ENCODE measurements at places on chromosomes 7 and 10.
A peak's percentile ranks its signal among the peaks of the same experiment; 100 is the strongest.

DNA sequence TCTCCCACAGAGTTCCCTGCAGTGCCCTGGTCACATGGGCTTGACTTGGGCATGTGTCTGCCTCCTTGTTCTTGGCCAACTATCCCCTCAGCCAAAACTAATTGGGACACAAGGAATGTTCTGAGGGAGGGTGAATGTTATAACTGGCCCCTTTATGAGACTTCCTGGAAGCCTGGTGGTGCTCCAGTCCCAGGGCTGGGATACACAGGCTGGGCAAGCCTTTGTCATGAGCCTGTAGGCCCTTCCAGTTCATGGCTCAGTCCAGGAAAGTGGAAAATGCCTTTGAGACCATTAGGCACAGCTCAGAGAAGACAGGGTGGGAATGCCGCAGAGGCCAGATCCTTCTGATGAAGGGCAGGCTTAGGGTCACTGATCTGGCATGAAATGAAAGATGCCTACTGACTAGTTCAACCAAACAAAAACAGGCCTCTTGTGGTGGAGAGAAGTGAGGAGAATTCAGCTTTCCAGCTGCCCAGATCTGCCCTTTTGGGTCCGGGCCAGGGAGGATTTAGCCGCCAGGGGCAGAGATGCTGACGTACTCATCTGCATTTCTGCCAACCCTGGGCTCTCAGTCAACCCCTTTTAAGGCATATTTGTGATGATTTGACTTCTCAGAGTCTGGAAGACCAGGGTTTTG lies 961.5 kb downstream of the KCNMA1 start:
- DNase-seq = no peak

GRCh38 chr7:133230591-133231194 lies 22.2 kb upstream of the EXOC4 start:
- no peak for DNase-seq

DNA sequence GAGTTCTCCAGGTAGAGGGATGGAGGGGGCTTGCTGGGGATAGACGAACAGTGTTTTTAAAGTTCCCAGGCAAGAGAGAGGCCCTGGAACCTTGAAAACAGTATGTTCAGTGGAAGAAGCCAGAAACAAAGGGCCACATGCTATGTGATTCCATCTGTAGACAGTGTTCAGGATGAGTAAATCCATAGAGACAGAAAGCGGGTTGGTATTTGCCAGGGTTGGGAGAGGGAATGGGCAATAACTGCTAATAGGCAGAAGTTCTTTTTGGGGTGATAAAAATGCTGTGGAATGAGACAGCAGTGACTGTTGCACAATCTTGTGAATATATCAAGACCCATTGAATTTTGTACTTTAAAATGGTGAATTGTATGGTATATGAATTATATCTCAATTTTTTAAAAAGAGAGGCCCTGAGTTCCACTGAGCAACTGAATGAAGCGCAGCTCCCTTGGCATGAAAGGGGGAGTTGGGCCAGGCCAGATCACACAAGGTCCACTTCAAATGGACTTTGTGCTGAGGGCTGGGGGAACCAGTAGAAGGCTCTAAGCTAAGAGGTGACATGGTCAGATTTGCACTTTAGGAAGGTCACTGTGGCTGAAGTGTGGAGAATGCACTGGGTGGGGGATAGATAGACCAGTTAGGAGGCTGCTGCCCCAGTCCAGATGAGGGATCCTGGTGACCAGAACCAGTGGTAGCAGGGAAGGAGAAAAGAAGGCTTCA lies 34.0 kb downstream of the LEP start:
- no peak for DNase-seq

DNA sequence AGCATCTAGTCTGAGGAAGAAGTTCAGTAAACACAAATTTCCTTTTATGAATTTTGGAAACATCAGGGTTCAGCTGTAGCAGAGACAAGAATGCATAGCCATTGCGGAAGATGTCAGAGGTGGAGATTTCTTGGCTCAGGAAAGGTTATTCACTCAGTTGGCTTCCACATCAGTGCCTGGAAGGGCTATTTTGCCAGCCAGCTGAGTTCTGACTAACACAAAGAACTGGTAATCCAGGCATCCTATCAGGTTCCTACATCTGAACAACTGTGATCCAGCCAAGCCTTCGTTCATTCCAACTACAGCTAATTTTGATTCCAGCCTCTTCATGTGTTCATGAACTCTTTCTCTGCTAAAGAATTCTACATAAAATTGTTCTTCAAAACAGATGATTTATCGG lies 965.6 kb downstream of the XPNPEP1 start:
- DNase-seq = no peak

GRCh38 chr7:40234046-40234445 lies 99.2 kb downstream of the SUGCT start:
- no peak for DNase-seq

DNA sequence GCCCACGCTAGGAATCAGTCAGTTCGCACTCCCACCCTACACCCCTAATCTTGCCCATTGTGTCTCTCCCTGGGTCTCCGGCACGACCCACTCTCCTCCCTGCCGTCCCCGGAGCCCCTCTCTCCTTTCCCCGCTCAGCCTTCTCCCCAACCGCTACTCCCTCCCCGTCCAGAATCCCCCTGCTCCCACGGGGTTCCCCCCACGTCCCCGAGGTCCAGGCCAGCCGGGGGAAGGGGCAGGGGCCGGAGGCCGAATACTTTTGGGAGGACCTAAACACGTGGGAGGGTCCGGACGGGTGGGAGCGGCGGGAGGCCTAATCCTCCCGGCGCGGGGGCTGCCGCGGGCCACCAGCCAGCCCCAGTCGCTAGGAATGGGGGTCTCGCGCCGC lies 560 bp downstream of the RARRES2 start:
- no peak for DNase-seq

DNA sequence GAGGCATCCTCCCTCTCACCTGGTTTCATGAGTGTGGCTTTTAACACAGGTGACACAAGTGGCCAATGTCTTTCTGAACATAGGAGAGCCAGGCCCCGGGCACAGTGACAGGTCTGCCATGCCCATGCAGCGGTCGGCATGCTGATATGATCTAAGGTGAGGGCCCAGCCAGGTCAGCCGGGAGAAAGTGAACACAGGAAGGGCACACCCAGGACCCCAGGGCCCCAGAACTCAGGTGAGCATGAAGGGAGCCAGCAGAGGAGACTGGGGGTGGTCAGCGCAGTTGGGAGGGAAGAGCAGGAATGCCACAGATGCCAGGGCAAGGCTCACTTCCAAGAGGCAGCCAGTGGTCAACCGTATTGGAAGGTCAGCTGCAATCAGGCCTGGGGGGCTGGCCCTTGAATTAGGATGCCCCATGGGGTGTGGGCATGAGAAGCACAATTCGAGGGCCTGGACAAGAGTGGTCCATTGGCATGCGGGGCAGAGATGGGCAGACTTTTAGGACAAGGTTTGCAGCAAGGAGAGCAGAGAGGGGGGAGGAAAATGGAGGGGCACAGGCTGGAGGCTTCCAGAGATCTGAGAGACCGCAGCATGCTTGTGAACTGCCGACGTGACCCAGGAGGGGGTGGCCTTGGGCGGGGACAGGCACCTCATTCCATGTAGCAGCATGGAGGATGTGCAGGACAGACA lies 3.9 kb upstream of the INPP5A start:
- DNase-seq = no peak

DNA sequence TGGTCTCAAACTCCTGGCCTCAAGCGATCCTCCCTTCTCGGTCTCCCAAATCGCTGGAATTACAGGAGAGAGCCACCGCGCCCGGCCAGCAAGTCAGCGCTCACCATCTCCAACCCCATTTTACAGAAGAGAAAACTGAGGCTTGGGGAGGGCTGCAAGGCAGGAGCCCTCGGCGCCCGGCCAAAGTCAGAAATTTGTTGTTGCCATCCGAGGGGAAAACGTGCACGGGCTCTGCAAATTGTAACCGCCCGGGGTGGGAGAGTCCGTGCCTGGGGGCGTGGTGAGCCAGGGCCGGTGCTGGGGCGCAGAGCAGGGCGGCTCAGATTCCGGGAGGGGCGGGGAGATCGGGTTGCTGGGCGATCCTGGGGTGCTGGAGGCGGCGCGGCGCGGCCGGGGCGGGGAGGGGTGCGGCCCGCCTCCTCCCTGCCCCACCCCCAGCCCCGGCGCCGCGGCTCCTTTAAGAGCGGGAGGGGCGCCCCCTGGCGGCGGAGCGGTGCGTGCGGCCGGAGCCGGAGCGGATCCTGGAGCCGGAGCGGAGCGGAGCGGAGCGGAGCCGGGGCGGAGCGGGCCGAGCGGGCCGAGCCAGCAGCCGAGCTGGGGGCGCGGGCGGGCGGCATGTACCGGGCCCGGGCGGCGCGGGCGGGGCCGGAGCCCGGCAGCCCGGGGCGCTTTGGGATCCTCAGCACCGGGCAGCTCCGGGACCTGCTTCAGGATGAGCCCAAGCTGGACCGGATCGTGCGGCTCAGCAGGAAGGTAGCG lies at the start of gene VPS37D:
TSS of gene VPS37D (plus strand) at position 488 of the 759 bp plus-strand sequence. CDS start at position 616, 128 bp downstream.
- peak; percentile 30 for DNase-seq

- no peak for DNase-seq
Measured at GRCh38 chr10:12255048-12255447, 59.1 kb downstream of the CDC123 start.

DNA sequence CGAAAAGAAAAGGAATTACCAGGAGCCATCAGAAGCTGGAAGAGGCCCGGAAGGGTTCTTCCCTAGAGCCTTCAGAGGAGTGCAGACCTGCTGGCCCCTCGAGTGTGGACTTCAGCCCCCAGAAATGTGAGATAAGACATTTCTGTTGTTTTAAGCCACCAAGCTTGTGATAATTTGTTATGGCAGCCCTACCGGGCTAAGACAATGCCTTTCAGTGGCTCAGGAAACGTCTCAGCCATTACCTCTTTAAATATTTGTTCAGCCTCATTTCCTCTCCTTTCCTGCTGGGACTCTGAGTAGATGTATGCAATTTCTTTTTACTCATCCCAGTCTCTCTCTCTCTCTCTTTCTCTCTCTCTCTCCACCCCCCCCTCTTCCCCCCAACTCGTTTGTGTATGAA lies 174.7 kb upstream of the GRB10 start:
- DNase-seq = no peak

- DNase-seq = no peak
Measured at GRCh38 chr10:122089311-122090017, 100.5 kb downstream of the TACC2 start.

DNA sequence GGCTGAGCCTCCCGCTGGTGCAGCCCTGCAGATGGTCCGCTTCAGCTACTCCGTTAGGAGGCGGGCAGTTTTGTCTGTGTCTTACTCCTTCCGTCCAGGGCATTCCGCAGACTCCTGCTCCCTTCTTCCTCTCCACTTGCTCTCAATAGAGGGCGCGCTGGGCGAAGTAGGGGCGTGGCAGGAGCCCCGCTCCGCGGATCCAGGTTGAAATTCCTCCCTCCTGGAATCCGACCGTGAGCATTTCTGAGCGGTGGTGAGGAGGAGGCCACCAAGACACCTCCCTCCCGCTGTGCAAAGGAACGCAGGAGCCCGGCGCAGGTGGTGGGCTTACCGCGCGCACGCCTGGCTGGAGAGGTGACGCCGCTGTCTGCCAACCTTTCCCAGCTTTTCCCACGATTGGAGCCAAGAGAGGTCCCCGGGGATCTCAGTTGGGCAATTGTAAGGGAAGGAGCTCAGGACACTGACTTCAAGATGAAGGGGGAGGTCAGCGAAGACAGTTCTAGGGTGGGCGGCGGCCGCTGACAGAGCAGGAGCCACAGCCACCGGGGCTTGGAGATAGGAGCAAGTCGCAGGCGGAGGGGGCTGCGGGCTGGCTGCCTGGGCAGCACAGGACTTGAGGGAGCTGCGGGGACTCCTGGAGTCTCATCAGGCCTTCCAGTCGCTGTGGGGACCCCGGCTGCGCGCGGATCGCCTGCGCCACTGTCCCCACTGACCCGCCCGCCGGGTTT lies 1011.3 kb downstream of the XPNPEP1 start:
- no peak for DNase-seq

GRCh38 chr10:23047201-23048050 lies 48.0 kb upstream of the MSRB2 start:
- DNase-seq = no peak

DNA sequence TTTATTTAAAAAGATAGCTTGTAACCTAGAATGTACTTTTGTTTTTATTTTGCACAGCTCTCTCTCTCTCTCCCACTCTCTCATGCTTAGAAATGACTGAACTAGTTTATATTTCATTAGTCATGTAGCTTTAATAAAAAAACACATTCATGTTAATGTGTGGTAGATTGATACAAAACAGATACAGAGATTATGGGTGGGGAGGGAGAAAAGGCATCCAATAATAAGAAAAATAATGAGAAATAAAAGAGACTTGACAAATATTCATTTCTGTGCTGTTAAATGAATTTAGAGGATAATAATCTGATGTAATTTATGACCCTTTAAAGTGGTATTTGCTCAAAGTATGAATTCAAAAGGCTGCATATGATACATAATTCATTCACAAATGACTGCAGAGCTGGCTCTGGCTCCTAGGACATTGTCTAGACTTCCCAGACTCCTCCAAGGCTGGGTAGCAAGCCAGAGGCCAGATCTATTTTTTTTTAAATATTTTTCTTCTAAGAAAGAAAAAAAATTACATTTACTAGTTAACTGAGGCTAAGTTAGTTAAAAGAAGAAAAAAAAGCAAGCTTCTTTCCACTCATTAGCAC lies 105.7 kb upstream of the DNAJB12 start:
- no peak for DNase-seq

- no peak for DNase-seq
Measured at GRCh38 chr7:37009125-37009675, 284.9 kb upstream of the AOAH start.

GRCh38 chr10:49817845-49818244 lies 55.7 kb upstream of the OGDHL start:
- DNase-seq = no peak

DNA sequence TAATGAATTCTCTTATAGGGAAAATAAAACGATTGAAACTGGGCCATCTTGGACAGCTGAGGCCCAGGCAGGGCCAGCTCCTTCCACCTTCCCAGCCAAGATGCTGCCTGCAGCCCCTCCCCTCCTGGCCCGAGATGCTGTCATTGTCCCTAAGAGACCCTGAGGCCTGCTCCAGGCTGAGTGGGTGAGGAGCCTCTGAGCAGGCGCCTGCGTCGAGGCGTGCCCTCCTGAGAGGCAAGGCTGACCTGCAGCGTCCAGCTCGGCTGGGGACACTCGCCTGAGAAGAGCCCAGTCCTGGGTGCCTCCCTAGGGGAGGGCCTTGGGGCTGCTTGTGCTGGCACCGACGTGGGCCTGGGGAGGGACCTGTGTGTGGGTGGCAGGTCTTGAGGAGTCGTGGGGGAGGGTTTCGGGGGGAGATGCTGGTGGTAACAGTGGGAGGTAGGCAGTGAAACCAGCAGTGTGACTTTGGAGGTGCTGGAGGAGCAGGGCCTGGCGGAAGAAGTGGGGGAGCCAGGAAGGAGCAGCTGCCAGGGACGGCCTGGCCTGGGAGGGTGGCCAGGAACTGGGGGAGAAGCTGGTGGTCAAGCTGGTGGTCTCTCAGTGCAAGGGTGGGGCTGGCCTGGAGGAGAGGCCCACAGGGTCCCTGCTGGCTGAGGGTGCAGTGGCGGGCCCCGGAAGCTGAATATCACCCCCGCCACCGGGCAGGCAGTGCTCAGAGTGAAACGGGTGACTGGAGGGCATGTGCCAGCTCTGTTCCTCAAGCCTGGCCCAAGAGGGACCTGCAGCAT lies 7.9 kb downstream of the GPR146 start:
- DNase-seq = no peak

Measured in GM12864 (cell line).